ENCODE measurements at places on chromosomes 16 and 17. TPM values are rescaled to one million over a fixed set of nuclear protein-coding genes. Genes with fewer than 3 reads are reported as not detected.

GRCh38 chr17:50785946-50786570 is 18.7 kb upstream of the ANKRD40CL start:
- H3K4me1 ChIP-seq = peaks cover 30% of the 10 kb centered on the region
- no peaks in the 10 kb centered on the region for H3K36me3 ChIP-seq
- H3K27ac ChIP-seq = peak overlapping the region; percentile 78
- no peak for DNase-seq
- no peak overlapping the region for H3K4me3 ChIP-seq

- no peaks in the 10 kb centered on the region for H3K27me3 ChIP-seq
- peak overlapping the region; percentile 91 for H3K27ac ChIP-seq
- H3K36me3 ChIP-seq = peaks cover 9% of the 10 kb centered on the region
- no peak for DNase-seq
- peaks cover 29% of the 10 kb centered on the region for H3K4me1 ChIP-seq
These were observed 7.4 kb downstream of the ADAD2 start for GRCh38 chr16:84198401-84198800.

GRCh38 chr17:70136131-70136530 is 33.2 kb upstream of the KCNJ2 start:
- no peak for DNase-seq
- H3K4me3 ChIP-seq = no peak overlapping the region
- H3K27ac ChIP-seq = peak overlapping the region; percentile 88
- no peaks in the 10 kb centered on the region for H3K27me3 ChIP-seq
- peaks cover 18% of the 10 kb centered on the region for H3K4me1 ChIP-seq

- no peaks in the 10 kb centered on the region for H3K4me1 ChIP-seq
- H3K27ac ChIP-seq = no peak overlapping the region
- H3K27me3 ChIP-seq = no peaks in the 10 kb centered on the region
- DNase-seq = no peak
- no peak overlapping the region for H3K4me3 ChIP-seq
- no peaks in the 10 kb centered on the region for H3K36me3 ChIP-seq
These were observed 151.9 kb downstream of the SALL1 start for GRCh38 chr16:50999181-50999580.

Gene ZPBP2
- total RNA-seq = not detected

DNA sequence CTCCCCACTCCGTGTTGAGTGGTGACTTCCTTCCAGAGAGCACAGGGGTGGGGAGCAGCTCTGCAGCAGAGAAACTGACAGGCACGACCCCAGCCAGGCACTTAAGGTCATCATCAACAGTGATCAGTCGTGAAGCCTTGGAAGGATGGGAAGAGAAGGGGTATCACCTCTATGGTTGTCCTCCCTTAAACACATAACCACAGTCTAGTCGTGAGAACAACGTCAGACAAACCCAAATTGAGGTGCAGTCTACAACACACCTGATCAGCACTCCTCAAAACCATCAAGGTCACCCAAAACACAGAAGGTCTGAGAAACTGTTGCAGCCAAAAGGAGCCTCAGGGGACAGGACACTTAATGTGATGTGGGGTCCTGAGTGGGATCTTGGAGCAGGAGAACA is 68.3 kb downstream of the MPRIP start:
- no peaks in the 10 kb centered on the region for H3K27me3 ChIP-seq
- H3K36me3 ChIP-seq = no peaks in the 10 kb centered on the region
- no peak for DNase-seq
- H3K4me1 ChIP-seq = peaks cover 66% of the 10 kb centered on the region

Gene CMTM2
- total RNA-seq = not detected

Gene COPZ2
- total RNA-seq = 14.5 TPM
